Body of pancreas (tissue), 4 donors: ENCODE measurements at places on chromosomes 13 and 19. TPM values are rescaled to one million over a fixed set of nuclear protein-coding genes. Genes with fewer than 3 reads are reported as not detected.

GRCh38 chr19:43569657-43570056, 5.7 kb downstream of the XRCC1 start:
- no peak overlapping the region for H3K27ac ChIP-seq
- no peaks in the 10 kb centered on the region for H3K27me3 ChIP-seq
- H3K36me3 ChIP-seq: no peaks in the 10 kb centered on the region
- DNase-seq: no peak

DNA sequence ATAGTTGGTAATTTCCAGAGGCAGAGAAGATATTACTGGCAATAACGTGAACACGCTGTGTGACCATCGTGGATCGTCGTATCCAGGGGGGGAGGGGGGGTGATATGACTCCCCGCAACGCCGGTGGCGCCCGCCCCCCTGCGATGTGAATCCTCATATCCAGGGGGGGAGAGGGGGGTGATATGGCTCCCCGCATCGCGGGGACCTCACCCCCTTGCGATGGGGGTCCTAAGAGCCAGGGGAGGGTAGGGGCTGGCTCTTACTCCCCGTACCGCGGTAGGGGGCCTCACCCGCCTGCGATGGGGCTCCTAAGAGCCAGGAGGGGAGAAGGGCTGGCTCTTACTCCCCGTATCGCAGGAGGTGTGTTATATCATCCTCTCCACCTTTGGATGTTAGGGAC, 31.3 kb upstream of the RGCC start:
- H3K36me3 ChIP-seq: no peaks in the 10 kb centered on the region
- no peak for DNase-seq
- no peak overlapping the region for H3K4me3 ChIP-seq
- no peak overlapping the region for H3K27ac ChIP-seq

GRCh38 chr13:46086985-46087384, 17.8 kb downstream of the CPB2 start:
- H3K4me1 ChIP-seq: no peaks in the 10 kb centered on the region
- H3K27me3 ChIP-seq: no peaks in the 10 kb centered on the region
- no peaks in the 10 kb centered on the region for H3K36me3 ChIP-seq
- H3K4me3 ChIP-seq: no peak overlapping the region
- H3K27ac ChIP-seq: no peak overlapping the region
- DNase-seq: no peak

- no peak overlapping the region for H3K4me3 ChIP-seq
- no peaks in the 10 kb centered on the region for H3K4me1 ChIP-seq
- H3K36me3 ChIP-seq: peaks cover 3% of the 10 kb centered on the region
- no peaks in the 10 kb centered on the region for H3K27me3 ChIP-seq
- H3K27ac ChIP-seq: no peak overlapping the region
Observed at GRCh38 chr19:43560687-43561086, 14.6 kb downstream of the XRCC1 start.

- no peak for DNase-seq
- H3K4me3 ChIP-seq: no peak overlapping the region
- H3K36me3 ChIP-seq: no peaks in the 10 kb centered on the region
- H3K27me3 ChIP-seq: no peaks in the 10 kb centered on the region
- no peak overlapping the region for H3K27ac ChIP-seq
- no peaks in the 10 kb centered on the region for H3K4me1 ChIP-seq
Observed at GRCh38 chr19:47587295-47587694, 14.3 kb upstream of the ZNF541 start.

GRCh38 chr13:48349525-48349924, 46.0 kb downstream of the RB1 start:
- H3K27me3 ChIP-seq: no peaks in the 10 kb centered on the region
- no peaks in the 10 kb centered on the region for H3K4me1 ChIP-seq
- H3K4me3 ChIP-seq: no peak overlapping the region
- H3K36me3 ChIP-seq: no peaks in the 10 kb centered on the region
- no peak for DNase-seq

DNA sequence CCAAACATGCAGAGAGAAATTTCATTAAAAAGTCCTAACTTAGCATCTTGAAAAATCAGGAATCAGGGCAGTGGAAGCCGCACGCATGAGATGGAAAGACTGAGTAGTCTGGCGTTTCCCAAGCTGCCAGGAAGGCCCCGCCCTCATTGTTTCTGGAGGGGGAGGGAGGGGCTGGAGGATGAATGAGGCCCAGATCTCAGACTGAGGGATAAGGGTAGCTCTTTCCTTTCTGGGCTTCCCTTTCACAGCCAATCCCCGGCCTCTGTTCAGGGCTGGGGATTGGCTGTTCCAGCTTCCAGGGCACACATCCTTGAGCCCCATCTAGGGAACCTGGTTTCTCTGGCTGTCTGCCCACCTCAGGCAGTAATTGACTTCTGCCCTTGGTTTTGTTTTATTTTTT, 7.3 kb downstream of the C19orf53 start:
- H3K27ac ChIP-seq: no peak overlapping the region
- H3K36me3 ChIP-seq: peaks cover 9% of the 10 kb centered on the region
- peaks cover 14% of the 10 kb centered on the region for H3K4me1 ChIP-seq
- no peak for DNase-seq
- H3K27me3 ChIP-seq: no peaks in the 10 kb centered on the region

- no peak for DNase-seq
- H3K27me3 ChIP-seq: no peaks in the 10 kb centered on the region
- no peaks in the 10 kb centered on the region for H3K36me3 ChIP-seq
- no peaks in the 10 kb centered on the region for H3K4me1 ChIP-seq
- no peak overlapping the region for H3K27ac ChIP-seq
Observed at GRCh38 chr13:32881074-32881776, 135.0 kb upstream of the KL start.

GRCh38 chr19:1206150-1206863, 729 bp downstream of the STK11 start:
- H3K27me3 ChIP-seq: no peaks in the 10 kb centered on the region
- DNase-seq: no peak
- peak overlapping the region; percentile 79 for H3K4me3 ChIP-seq
- peaks cover 54% of the 10 kb centered on the region for H3K4me1 ChIP-seq

The CYP2S1 gene
- not detected for total RNA-seq

The RASAL3 gene
- 2.6 TPM for total RNA-seq

The DCUN1D2 gene
- 12.2 TPM for total RNA-seq

The CGB5 gene
- not detected for total RNA-seq

The BEST2 gene
- not detected for total RNA-seq

The CLEC17A gene
- total RNA-seq: not detected

The ZNF776 gene
- total RNA-seq: 4.3 TPM
